ENCODE measurements at places on chromosomes 13 and 19.

GRCh38 chr19:927351-927779, 1.5 kb downstream of the ARID3A start:
- no peak for DNase-seq

GRCh38 chr13:48000559-48001113, 437 bp downstream of the SUCLA2 start:
- no peak for DNase-seq

DNA sequence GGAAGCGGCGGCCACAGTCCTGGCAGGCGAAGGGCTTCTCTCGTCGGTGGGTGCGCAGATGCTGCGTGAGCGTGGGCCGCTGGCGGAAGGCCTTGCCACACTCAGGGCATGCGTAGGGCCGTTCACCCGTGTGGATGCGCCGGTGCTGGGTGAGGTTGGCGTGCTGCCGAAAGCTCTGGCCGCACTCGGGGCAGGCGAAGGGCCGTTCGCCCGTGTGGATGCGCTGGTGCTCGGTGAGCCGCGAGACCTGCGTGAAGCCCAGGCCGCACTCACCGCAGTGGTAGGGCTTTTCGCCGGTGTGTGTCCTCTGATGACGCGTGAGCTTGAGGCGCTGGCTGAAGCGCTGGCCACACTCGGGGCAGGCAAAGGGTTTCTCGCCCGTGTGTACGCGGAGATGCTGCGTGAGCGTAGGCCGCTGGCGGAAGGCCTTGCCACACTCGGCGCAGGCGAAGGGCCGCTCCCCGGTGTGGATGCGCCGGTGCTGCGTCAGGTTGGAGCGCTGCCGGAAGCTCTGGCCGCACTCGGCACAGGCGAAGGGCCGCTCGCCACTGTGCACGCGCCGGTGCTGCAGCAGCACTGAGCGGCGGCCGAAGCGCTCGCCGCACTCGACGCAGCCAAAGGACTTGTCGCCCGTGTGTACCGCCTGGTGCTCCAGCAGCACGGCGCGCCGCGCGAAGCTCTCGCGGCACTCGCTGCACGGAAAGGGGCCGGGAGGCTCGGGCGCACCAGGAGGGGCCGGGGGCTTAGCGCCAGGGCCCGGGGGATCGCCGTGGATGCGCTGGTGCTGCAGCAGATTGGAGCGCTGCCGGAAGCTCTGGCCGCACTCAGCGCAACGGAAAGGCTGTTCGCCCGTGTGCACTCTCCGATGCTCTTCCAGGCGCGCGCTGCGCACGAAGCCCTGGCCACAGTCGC, 4.0 kb upstream of the UBE2M start:
- DNase-seq, result no peak

GRCh38 chr19:1767464-1767933, 14.2 kb downstream of the ONECUT3 start:
- DNase-seq, result peak; percentile 39

GRCh38 chr13:60720590-60720989, 323.6 kb downstream of the TDRD3 start:
- no peak for DNase-seq

GRCh38 chr19:13463296-13463695, 43.0 kb downstream of the CACNA1A start:
- no peak for DNase-seq

DNA sequence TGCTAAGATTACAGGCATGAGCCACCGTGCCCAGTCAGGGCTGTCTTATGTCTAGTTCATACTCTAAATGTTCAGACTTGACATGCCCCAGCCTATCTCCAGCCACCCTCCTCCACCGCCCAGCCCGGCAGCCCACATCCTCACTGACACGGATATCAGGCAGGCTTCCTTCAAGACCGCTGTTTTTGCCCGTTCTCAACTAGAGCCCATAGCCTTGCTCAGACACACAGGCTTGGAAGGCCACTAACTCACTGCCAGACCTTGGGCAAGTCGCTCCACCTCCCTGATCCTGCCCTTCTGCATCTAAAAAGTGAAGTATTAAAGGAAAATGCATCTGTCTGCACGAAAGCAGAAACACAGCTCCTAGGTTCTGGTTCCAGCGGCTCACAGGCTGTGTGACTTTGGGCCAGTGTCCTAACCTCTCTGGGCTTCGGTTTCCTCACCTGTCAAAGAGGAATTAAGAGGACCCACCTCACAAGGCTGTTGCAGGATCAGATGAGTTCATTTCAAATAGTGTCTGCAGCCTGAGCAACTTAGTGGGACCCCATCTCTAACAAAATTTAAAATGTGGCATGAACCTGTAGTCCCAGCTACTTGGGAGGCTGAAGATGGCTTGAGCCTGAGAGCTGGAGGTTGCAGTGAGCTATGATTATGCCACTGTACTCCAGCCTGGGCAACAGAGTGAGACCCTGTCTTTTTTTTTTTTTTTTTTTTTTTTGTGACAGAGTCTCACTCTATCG, 14.5 kb upstream of the CERS4 start:
- DNase-seq, result no peak

- no peak for DNase-seq
Measured at GRCh38 chr13:77386880-77387606, 60.1 kb upstream of the MYCBP2 start.

DNA sequence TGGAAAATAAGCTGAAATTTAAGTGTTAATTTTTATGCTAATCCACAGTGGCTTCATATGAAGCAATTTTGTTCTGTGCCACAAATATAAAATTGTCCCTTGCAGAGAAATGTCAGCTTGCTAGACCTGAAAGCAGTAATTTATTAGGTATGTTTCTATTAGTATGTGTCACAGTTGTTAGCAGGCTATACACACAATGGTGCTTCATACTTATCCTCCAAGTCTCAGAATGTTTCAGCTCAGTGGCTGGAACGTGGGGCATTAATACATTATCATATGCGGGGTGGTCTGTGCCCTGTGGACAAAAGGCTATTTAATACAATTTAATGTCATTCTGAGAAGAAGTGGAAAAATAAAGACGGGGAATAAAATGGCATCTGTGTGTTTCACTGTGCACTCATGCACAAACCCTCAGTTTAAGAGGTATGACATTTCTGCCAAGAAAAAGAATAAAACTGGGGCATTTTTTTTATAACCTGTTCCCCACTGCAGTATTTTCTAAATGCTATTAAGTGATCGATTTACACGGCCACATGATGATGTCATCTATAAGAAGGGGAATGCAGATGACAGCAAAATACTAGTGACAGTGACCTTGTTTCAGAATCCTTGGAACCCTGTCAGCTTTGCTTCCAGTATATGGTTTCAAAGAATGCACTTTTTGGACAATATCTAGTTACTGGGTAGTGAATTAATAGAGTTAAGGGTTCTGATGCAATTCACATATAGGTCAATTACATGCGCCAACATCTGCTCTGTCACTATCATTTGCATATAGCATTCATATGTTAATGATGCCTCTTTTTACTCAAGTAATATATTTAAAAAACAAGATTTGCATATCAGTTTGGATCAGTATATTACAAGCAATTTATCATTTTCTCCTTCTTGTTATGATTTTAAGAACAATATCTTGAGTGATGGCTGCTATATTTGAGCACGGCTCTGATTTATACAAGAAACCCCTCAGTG, 21.2 kb upstream of the ZNF536 start:
- DNase-seq, result no peak

DNA sequence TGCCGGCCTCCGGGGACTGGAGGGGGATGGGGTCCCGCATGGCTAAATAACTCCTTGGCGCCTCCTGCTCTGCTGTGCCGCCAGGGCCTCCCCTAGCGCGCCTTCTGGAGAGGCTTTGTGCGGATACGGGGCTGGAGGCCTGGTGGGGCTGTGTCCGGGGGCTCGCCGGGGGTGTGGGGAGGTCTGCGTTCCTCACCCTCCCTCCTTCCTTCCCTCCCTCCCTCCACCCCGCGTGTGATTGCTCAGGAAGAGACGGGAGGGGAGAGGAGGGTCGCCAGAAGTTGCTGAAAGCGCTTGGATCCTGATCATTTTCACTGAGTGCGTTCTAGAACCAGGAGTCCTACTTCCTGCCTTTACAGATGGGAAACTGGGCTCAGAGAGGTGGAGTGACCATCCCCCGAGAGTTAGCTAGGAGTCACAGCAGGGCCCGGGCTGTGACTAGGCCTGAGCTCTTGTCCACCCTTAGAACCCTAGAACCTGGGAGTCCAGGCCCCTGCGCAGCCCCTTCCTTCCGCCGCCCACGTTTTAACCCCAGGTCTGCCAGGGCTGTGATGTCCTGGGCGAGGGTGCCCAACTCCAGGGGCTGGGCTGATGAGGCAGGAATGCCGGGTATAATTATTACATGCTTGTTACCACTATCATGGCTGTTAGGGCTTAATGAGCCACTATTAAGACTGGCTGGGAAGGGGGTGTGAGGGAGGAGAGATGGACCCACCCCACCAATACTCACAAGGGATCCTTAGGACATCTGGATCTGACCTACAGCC, 782 bp upstream of the JUND start:
- DNase-seq, result no peak

DNA sequence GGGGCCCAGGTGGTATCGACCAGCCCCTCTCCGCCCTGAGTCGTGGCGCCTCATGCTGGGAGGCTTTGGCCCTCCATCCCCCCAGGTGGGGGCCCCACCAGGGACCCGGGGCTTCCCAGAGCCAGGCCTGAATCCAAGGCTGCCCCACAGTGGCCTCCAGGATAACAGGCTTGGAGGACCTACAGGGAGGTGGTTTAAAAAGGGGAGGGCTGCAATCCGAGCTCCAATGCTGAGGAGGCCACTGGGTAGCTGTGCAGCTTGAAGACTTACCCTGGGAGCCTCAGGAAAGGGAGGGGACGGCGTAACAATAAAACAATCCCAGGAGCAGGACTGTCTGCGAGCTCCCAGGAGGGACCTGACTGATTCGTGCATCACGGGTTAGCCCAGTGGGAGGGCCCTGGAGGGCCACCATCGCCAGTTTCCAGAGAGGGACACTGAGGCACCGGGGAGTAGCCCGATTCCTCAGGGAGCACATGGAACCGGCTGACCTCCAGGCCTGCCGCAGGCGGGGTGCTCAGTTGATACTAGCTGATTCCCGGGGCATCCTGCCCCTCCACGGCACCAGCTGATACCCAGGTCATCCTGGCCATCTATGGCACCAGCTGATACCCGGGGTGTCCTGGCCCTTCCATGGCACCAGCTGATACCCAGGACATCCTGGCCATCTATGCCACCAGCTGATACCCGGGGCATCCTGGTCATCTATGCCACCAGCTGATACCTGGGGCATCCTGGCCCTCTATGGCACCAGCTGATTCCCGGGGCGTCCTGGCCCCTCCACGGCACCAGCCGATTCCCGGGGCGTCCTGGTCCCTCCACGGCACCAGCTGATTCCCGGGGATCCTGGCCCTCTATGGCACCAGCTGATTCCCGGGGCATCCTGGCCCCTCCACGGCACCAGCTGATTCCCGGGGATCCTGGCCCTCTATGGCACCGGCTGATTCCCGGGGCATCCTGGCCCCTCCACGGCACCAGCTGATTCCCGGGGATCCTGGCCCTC, 3.7 kb upstream of the C2CD4C start:
- no peak for DNase-seq

DNA sequence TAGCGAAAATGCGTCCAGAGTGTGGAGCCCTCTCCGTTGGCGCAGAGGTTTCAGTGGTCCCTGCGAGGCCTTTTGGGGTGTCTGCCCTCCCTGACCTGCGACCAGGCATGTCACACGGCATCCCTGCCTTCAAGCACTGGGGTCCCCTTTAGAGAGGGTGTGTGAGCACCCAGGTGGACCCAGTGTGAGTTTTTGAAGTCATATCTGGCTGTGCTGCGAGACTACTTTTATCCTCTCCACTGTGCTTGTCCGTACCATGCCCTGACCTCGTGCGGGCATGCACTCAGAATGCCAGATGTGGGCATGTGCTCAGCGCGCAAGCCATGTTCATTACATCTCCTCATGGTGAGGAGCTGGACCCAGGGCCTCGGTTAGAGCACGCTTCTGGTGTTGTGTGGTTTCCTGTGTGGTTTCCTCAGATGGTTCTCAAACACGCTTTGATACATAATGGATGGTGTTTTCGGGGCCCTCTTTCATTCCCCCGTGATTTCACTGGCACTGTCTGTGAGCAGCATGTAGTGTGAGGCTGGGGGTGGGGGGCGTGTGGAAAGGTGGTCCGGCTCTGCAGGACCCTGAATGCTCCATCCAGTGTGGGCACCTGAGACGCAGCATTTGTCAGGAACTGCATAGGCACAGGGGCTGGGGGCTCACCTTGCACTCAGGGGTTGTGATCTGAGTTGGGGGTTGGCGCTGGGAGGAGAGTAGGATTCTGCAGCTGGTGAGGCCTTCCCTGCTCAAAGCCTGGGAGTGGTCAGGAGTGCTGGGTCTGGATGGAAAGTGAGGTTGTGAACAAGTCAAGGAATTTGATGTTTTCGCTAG, 2.3 kb downstream of the TFDP1 start:
- DNase-seq, result no peak

GRCh38 chr19:15841875-15842569, 26.6 kb upstream of the OR10H1 start:
- DNase-seq, result no peak

- no peak for DNase-seq
Measured at GRCh38 chr13:73225990-73226389, 167.2 kb downstream of the KLF5 start.

DNA sequence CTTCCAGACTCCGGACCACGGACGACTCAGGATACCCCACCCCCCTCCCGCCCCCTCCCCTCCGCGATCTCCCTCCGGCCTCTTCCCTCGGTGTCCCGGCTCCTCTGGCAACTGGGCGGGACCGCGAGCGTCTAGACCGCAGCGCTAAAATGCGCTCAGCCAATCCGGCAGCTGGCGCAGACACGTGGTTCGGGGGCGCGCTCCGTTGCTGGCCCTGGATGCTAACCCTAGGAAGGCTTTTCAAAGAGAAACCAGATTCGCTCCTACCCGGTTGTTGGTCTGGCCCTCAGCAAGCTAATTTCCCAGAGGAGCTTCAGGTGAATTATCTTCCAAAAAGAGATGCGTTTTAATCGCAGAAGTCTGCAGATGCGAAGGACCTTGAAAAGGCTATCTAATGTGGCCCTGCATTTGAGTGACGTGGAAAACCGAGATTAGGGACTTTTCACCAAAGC, at the start of gene DZIP1:
TSS of gene DZIP1 (minus strand) at position 106 of the 452 bp plus-strand sequence. CDS start 2,677 bp downstream, outside the sequence.
- no peak for DNase-seq

DNA sequence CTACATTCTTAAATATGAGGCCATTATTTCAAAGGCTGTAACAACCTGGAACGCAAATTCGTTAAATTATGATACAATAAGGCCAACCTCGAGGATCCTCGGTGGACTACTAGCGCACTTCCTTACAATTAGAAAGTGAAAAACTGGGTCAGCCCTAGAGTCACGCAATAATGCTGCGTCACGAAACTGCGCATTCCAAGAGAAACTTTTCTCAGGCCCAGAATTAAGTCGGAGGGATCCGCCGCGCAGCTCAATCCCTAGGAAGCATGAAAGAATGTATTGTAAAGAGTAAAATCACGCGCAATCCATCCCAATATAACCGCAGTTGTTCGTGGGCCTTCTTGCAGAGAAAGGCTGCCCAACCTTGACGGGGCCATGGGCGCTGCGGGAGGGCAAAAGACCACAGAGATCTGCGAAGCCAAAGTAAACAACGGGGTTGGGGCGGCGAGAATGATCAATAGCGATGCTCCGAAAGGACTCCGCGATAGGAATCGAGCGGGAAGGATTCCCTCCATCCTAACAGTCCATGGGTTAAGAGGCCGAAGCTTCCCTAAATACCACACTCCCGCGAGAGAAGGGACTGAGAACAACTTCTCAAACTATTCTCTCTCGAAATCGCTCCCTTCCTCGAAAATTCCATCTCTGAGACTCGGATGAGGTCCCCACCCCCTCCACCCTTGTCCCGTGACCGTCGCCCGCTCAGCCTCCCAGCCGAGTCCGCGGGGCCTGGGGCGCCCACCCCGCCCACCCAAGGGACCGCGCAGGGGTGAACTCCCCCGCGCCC, 564 bp downstream of the SPART start:
- peak; percentile 8 for DNase-seq

Measured in stimulated activated CD8-positive, alpha-beta memory T cell treated with anti-CD3 and anti-CD28 coated beads, Interleukin-12 subunit alpha, Interleukin-12 subunit beta, amount 100 ng/mL, for 4 hours (primary cell).